NCI-H2227 treated with DMSO at 0.1 percent for 48 hours (cell line): ENCODE measurements at places on chromosomes 7 and 10.

DNA sequence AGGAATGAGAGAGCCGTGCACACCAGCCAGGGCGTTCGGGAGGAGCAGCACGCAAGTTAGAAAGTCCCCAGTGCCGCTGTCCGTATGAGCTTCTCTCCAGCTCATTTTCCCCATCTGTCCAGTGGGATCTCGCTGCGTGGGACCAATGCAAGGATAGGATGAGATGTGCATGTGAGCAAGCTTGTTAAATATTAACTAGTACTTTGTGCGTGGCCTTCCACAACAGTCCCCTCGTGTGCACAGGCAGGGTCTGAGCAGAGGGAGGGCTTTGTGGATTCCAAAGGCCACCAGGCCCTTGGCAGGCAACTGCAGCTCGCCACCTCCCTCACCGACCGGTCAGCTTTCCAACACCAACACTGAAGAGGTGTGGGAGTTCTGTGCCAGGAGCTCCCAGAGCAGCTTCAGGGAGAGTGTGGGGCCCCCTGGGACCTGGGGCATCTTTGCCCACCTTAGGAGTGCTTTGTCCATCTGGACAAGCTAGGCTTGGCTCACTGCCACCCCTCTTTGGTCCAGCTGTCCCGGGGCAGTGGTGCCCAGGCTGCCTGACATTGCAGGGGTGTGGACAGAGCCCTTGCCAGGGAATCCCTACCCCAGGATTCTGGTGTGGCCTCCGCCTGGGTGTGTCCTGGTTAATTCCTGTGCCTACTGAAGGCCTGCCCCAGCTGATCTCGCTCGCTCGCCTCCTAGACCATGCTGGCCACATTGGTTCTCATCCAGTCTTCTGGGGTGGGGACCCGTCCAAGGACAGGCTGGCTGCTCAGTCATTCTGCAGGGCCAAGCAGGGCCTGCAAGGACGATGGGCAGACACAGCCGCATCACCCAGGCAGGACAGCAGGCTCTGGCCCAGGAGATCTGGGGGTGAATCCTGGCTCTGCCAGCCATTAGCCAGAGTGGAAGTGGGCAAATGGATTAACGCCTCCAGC, 5.3 kb downstream of the FAM20C start:
- no peak for DNase-seq

DNA sequence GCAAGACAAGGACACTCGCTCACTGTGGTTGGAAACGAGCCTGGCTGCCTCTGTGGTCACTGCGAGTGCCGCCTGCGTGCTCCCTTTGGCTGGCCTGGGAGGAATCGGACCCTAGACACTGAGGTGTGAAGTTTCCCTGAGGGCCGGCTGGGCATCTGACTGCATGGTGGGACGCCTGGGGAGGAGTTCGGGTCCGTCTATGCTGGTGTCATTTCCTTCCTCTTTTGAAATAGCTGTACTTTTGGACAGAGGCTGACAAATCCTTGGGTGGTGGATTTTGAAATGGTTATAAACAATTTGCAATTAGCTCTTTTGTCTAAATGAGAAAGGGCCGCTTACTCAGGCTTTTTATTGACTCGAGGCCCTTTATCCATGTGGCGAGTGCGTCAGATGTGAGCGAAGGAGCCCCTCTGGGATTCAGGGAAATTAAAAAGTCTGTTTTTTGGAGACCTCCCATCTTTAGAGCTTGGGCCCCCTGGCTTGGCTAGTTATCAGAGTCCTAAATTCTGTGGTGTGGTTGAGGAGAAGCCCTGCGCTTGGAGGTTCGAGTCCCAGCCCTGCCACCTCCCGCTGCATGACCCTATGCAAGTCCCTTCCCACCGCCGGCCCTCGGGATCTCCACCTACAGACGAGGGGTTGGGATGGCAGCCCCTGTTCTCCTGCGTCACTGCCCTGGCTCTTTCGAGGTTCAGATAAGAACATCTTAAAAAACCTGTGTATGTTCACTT, 147.1 kb downstream of the RGS10 start:
- DNase-seq, result no peak

DNA sequence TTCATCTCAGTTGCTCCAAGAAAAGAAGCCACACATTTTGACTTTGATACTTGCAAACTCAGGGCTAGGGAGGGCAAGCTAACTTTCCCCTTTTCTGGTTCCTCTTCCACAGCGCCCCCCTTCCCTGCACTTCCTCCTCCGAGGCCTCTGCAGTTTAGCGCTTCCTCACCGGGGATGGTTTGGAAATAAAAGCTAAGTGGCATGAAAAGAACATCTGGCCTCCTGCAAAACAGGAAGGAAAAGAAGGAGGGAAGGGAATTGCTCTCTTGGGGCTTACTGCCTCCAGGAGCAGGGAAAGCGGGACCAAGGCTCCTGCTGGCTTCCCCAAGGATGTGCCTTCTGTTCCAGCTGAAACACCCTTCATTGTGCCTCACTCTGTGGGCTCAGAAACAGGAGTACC, 42.3 kb downstream of the PRKCQ start:
- DNase-seq, result no peak

DNA sequence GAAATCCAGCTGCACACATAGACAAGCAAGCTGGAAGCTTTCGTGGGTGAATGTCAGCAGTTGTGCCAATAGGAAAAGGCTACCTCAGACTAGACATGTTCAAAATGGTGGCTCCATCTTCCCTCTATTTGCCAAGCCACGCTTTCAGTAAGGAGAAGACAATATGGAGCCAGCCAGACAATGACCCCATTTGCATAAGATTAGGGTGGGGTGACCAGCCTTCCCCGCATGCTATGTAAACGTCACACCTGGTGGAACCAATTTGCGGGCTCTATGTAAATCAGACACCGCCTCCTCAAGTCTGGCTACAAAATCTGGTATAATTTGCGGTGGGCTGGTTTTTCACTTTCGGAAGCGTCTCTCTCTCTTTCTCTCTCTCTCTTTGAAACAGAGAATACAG, 297.4 kb upstream of the PCDH15 start:
- no peak for DNase-seq

GRCh38 chr10:3647074-3647473, 137.9 kb downstream of the KLF6 start:
- DNase-seq, result no peak

DNA sequence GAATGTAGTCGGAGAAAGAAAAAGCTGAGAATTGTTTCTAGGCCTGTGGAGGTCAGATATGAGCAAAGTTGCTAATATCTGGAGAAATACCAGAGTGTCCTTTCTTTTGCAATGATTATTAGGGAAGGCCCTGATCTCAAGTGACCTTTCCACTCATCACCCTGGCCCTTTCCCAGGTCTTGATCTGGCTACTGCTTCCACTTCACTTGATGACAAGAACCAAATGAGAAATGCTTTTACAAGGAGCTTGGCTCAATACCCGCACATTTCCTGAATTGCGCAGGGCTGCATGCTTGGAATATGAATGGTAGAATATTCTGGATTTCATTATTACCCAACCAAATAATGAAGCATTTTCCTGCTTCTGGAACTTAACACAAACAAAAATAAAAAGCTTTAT, 104.6 kb downstream of the ITGB8 start:
- no peak for DNase-seq

- no peak for DNase-seq
Measured at GRCh38 chr7:149544028-149544427, 46.4 kb upstream of the ZNF746 start.

- DNase-seq, result no peak
Measured at GRCh38 chr10:9895453-9895852, 1122.2 kb upstream of the CELF2 start.

- no peak for DNase-seq
Measured at GRCh38 chr7:155303039-155303593, 5.4 kb downstream of the INSIG1 start.

DNA sequence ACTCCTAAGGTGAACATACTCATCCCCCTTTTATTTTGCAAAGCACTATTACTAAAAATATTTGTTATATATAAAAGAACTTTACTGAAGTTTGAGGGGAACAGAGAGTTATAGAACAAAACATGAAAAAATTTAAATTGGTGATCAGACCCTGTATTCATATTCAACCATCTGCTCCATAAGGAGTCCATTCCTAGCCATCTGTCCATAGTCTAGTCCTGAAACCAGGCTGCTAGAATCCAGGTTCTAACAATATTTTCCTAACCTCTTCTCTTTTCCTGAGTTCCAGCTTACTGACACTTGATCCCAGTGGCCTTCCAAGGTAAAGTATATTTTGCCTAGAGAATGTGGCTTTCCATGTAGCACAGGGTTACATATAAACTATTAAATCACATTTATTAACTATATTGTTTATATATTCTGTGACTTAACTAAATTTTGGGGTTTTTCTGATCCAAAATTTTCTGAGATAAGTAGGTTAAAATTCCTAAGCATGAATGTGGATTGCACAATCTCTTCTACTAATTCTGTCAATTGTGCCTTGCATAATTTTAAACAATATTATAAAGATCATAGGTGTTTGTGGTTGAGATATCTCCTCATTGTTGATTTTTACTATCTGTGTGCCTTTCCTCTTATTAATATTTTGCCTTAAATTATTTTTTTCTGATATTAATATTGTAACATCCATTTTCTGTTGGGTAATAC, 137.6 kb upstream of the MAGI2 start:
- no peak for DNase-seq

DNA sequence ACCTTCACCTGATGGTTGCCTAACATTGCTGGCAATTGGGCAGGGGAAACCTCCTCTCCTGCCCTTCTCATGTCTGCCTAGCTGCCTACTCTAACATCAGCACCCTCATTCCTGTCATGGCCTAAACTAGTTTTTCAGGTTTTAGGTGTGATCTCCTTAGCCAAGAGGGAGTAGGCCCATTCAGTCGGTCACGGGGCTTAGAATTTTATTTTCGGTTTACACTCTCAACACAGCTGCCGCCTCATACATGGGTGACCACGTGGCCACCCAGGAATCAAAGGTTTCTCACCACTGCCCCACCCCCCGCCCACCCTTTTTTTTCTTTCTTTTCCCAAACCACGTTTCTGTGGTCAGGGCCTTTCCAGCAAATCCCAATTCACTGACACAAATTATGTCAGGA, 97.2 kb downstream of the RALA start:
- no peak for DNase-seq

- no peak for DNase-seq
Measured at GRCh38 chr7:139441961-139442360, 41.5 kb downstream of the KLRG2 start.

- no peak for DNase-seq
Measured at GRCh38 chr7:34675749-34676374, 17.8 kb downstream of the NPSR1 start.

GRCh38 chr10:33074443-33074842, 116.4 kb upstream of the ITGB1 start:
- no peak for DNase-seq

- DNase-seq, result no peak
Measured at GRCh38 chr7:110400411-110400810, 690.5 kb upstream of the LRRN3 start.

- no peak for DNase-seq
Measured at GRCh38 chr7:115124409-115124939, 202.6 kb downstream of the MDFIC start.

DNA sequence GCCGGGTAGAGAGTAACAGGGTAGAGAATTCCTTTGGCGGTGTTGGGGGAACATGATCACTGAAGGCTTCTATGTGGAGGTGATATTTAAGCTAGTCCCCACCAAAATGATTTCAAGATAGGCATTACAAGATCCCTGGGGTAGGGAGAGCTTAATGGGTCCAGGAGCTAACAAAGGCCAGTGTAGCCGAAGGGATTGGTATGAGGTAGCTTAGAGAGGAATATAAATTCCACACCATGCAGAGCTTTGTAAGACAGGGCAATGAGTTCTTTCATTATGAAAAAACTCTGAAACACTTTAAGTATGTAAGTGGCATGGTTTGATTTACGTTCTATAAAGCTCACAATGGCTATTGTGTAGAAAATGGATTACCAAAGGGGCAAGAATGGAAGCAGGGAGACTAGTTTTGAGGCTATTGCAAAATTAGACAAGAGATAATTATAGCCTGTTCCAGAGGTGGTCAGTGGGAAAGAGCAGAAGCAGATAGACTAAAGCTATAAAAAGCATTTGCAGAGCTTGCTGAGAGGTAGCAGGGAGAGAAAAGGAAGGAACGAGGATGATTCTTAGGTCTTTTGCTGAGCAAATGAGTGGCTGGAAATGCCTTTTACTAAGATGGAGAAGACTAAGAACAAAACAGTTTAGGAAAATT, 119.7 kb upstream of the SLC25A13 start:
- peak; percentile 93 for DNase-seq

- no peak for DNase-seq
Measured at GRCh38 chr10:82981137-82981723, 1106.2 kb downstream of the NRG3 start.

DNA sequence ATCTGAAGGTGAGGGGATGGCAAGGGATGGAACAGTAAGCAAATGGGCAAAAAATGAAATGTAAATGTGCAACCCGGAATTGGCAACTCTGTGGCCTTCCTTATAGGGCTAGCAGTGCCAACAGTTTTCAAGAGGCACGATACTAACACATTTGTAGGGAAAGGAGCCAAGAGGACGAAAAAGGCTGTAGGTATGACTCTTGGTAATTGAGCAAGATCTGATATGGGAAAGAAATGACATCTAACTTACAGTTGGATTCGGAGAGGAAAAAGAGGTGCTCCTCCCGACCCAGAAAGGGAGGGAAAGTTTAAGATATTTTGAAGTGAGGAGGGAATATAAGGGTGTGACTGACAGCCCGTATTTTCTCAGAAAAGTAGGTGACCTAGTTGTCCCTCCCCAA, 2.1 kb upstream of the CREM start:
- DNase-seq, result no peak

- no peak for DNase-seq
Measured at GRCh38 chr7:151312831-151313809, 28.5 kb upstream of the NUB1 start.

GRCh38 chr7:31761646-31762045, 74.6 kb downstream of the PPP1R17 start:
- DNase-seq, result no peak

- no peak for DNase-seq
Measured at GRCh38 chr10:103637927-103638557, 144.5 kb downstream of the NEURL1 start.

- peak; percentile 33 for DNase-seq
Measured at GRCh38 chr7:128425850-128426249, 16.1 kb upstream of the IMPDH1 start.
